Activated T-helper 2 cell treated with anti-CD3 and anti-CD28 coated beads, Interferon-gamma antibody, Interleukin-2, Interleukin-4, amounts not matched to agents 10 μg/mL and 5 μg/mL and 100 μg/mL, durations not matched to agents 14 hours and 24 hours and 36 hours (primary cell): ENCODE measurements at places on chromosomes 5 and 9. TPM values are rescaled to one million over a fixed set of nuclear protein-coding genes. Genes with fewer than 3 reads are reported as not detected.

The IRF1 gene
- total RNA-seq: 155 TPM in 2 replicates

DNA sequence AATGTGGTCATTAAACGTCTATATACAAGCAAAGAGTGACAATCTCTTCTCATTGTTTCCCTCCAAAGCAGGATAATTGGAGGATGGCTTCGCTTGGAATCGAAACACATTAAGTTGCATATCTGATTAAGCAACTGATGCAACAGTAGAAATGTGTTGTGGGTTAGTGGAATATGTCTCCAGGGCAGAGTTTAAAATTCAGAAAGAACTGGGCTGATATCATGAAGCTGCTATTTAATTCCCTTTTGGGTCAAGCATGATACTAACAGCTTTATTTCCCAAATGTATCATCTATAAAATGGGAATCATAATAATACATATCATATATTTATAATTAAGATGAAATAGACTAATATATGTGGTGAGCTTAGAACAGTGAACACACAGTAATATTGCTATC is 1763.0 kb upstream of the C9orf72 start:
- H3K27me3 ChIP-seq: no peaks in the 10 kb centered on the region
- no peak overlapping the region for H3K27ac ChIP-seq
- no peaks in the 10 kb centered on the region for H3K36me3 ChIP-seq
- no peaks in the 10 kb centered on the region for H3K4me1 ChIP-seq
- DNase-seq: no peak
- no peak overlapping the region for H3K4me3 ChIP-seq

GRCh38 chr5:138460032-138460693 is 5.1 kb upstream of the EGR1 start:
- H3K27me3 ChIP-seq: no peaks in the 10 kb centered on the region
- peaks cover 36% of the 10 kb centered on the region for H3K4me1 ChIP-seq
- no peaks in the 10 kb centered on the region for H3K36me3 ChIP-seq
- peak overlapping the region; percentile 97 for H3K27ac ChIP-seq
- H3K4me3 ChIP-seq: no peak overlapping the region

GRCh38 chr5:132181011-132181629 is 46.5 kb downstream of the P4HA2 start:
- no peak for DNase-seq
- no peak overlapping the region for H3K27ac ChIP-seq
- H3K36me3 ChIP-seq: peaks cover 34% of the 10 kb centered on the region
- H3K4me3 ChIP-seq: no peak overlapping the region
- no peaks in the 10 kb centered on the region for H3K27me3 ChIP-seq

The RASA1 gene
- 21.1 and 21.9 TPM in 2 replicates for total RNA-seq

The PCDHGC3 gene
- 0.21 and 0.23 TPM in 2 replicates for total RNA-seq

- H3K4me3 ChIP-seq: no peak overlapping the region
- no peak for DNase-seq
- no peaks in the 10 kb centered on the region for H3K4me1 ChIP-seq
- peaks cover 25% of the 10 kb centered on the region for H3K27me3 ChIP-seq
- H3K27ac ChIP-seq: no peak overlapping the region
Measured at GRCh38 chr5:97118261-97119006, 24.0 kb downstream of the LIX1 start.

DNA sequence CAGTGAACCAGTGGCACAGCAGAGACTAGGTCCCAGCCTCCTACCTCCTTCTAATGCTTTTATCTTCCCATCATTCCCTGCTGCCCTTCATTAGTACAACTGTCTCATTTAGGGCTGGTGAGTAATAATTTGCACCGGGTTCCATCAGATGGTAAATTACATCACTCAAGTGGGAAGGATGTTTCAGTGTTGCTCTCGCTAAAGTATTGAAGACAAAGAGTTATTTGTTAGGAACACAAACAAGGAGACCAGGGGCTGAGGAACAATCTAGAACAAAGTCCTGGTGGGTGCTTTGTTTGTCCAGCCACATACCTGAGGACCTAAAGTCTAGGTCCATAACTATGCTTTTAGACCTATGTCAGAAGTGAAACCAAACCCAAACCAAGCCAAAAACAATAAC is 52.4 kb downstream of the SEC61B start:
- no peak for DNase-seq
- H3K4me3 ChIP-seq: no peak overlapping the region

The OR1Q1 gene
- not detected in 2 replicates for total RNA-seq

GRCh38 chr9:37927132-37927531 is 23.2 kb upstream of the SLC25A51 start:
- H3K27me3 ChIP-seq: no peaks in the 10 kb centered on the region
- no peak for DNase-seq
- no peak overlapping the region for H3K27ac ChIP-seq
- H3K36me3 ChIP-seq: no peaks in the 10 kb centered on the region

DNA sequence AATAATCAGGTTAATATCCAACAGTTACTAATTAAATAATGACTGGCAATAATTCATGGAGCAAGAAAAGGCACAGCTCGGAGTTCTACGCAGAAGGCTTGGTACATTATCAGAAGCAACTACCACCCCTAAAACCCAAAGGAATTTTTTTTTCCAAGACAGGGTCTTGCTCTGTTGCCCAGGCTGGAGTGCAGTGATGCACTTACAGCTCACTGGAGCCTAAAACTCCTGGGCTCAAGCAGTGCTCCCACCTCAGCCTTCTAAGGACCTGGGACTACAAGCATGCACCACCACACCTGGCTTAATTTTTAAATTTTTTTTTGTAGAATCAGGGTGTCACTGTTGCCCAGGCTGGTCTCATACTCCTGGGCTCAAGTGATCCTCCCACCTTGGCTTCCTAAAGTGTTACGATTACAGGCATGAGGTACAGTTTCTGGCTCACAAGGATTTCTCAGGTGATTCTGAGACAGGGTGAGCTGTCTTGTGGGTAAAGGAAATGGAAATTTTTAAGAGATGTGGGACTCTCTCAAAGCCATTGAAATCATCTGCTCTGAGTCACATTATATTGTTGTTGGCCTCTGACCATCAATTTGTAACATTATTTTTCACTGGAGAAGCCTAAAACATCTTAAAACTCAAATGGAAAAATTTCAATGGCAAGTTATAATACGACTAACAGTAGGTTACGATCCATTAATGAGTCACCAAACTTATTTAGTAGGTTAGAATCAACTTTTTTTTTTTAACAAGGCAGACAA is 19.7 kb upstream of the HSDL2 start:
- H3K36me3 ChIP-seq: no peaks in the 10 kb centered on the region
- peaks cover 8% of the 10 kb centered on the region for H3K27me3 ChIP-seq
- peaks cover 18% of the 10 kb centered on the region for H3K4me1 ChIP-seq
- no peak for DNase-seq

The ANKRD20A1 gene
- total RNA-seq: 1.1 and 1.2 TPM in 2 replicates

- no peak for DNase-seq
- no peak overlapping the region for H3K4me3 ChIP-seq
- no peaks in the 10 kb centered on the region for H3K27me3 ChIP-seq
Measured at GRCh38 chr5:79590396-79590999, 21.7 kb upstream of the TENT2 start.

DNA sequence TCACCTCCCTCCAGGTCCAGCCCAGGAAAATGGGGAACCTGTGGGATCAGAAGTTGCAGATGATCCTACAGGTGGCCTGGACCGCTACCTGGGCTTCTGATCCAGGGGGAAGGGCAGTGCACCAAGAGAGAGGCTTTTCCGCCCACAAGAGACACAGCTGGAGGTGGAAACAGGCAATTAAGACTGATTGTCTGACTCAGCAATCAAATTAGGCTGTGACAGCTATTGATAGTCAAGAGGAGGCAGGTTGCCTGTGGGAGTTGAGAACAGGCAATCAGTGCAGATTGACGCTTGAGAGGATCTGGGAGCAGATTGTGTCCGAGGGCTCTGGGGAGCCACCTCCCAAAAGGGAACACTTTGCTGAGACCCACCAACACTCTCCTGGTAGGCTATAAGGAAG is 71.1 kb upstream of the SLC44A1 start:
- DNase-seq: no peak
- peaks cover 7% of the 10 kb centered on the region for H3K27me3 ChIP-seq
- H3K27ac ChIP-seq: no peak overlapping the region
- no peaks in the 10 kb centered on the region for H3K4me1 ChIP-seq
- H3K4me3 ChIP-seq: no peak overlapping the region
- no peaks in the 10 kb centered on the region for H3K36me3 ChIP-seq

GRCh38 chr5:96776621-96777020 is 31.1 kb downstream of the ERAP1 start:
- H3K27me3 ChIP-seq: no peaks in the 10 kb centered on the region
- H3K36me3 ChIP-seq: peaks cover 86% of the 10 kb centered on the region
- H3K27ac ChIP-seq: no peak overlapping the region
- no peak for DNase-seq
- peaks cover 10% of the 10 kb centered on the region for H3K4me1 ChIP-seq
- no peak overlapping the region for H3K4me3 ChIP-seq

- no peak for DNase-seq
- no peak overlapping the region for H3K4me3 ChIP-seq
- H3K27me3 ChIP-seq: no peaks in the 10 kb centered on the region
- H3K27ac ChIP-seq: no peak overlapping the region
- no peaks in the 10 kb centered on the region for H3K4me1 ChIP-seq
Measured at GRCh38 chr9:14780251-14780650, 57.7 kb upstream of the CER1 start.

- no peak overlapping the region for H3K27ac ChIP-seq
- no peak for DNase-seq
- peaks cover 2% of the 10 kb centered on the region for H3K4me1 ChIP-seq
- H3K27me3 ChIP-seq: peaks cover 13% of the 10 kb centered on the region
- no peaks in the 10 kb centered on the region for H3K36me3 ChIP-seq
- no peak overlapping the region for H3K4me3 ChIP-seq
Measured at GRCh38 chr9:127300886-127301447, 36.4 kb downstream of the GARNL3 start.

GRCh38 chr9:113524468-113524867 is 60.9 kb downstream of the RGS3 start:
- H3K27ac ChIP-seq: no peak overlapping the region
- peaks cover 78% of the 10 kb centered on the region for H3K36me3 ChIP-seq
- no peaks in the 10 kb centered on the region for H3K27me3 ChIP-seq
- no peak overlapping the region for H3K4me3 ChIP-seq

DNA sequence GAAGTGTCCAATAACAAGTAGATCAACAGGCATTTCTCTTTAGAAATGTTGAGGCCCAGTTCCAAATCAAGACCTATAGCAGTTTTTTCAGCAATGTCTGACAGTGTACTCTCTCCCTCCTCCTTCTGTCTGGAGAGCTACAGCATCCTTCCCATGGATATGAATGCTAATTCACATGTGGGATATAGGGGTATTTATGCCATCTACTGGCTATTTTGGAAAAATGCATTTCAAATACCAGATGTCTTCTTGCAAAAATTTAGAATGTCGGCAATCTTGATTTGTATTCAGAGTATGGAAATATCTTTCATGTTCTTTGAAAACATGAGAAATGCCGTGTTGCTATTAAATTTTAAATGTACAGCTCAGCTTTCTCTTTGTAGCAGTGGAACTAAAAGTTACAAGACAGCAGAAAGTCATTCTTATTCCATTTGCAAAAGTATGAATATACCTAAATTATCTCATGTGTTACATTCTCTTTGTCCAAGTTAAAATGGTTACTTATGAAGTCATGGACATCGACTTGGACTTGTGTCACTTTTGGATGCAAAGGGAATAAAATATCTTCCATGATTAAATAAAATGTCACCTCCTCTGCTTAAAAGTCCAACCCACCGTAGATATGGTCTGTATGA is 647.8 kb downstream of the TAF11L14 start:
- no peaks in the 10 kb centered on the region for H3K36me3 ChIP-seq
- H3K27ac ChIP-seq: no peak overlapping the region
- H3K4me1 ChIP-seq: no peaks in the 10 kb centered on the region

The ARHGEF28 gene
- 0.05 and 0.11 TPM in 2 replicates for total RNA-seq

The ORM2 gene
- total RNA-seq: not detected in 2 replicates
